Right renal pelvis (tissue), 4 donors: ENCODE measurements at places on chromosomes 11 and 22.

GRCh38 chr11:122439866-122440810 lies 215.4 kb upstream of the UBASH3B start:
- DNase-seq: peak; percentile 44

- DNase-seq: no peak
Observed at GRCh38 chr11:6626971-6627761, 7.9 kb upstream of the TPP1 start.

- no peak for DNase-seq
Observed at GRCh38 chr11:61056981-61057380, 45.3 kb upstream of the CD5 start.

DNA sequence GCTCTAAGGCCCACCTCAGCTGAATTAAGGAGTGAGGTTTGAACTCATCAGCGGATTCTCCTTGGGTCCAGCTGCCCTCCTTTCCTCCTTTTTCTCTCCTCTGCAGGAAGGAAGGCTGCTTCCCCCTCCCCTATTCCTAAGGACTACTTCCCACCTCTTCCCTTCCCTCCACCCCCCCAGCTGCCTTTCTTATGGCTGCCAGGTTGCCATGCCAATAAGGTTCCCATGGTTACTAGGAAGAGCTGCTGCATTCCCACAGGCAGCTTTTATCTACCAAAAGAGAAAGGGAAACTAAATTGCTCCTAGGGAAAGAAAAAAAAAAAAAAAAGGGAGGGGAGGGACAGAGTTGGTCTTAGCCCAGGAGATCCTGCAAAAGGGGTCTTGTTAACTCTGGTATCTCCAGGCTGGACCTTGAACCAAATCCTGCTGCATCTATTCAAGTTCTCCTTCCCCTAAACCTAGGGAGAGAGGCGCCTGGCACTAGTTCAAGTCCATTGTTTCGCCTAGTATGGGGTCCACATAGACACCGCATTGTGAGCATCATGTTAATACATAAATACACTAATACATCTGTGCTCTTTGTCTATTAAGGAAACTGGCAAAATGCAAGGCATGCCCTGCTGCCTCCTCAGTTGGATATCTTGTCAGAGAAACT lies 21.2 kb upstream of the FEZ1 start:
- DNase-seq: no peak

GRCh38 chr22:45308391-45308956 lies 1.3 kb upstream of the FAM118A start:
- no peak for DNase-seq

DNA sequence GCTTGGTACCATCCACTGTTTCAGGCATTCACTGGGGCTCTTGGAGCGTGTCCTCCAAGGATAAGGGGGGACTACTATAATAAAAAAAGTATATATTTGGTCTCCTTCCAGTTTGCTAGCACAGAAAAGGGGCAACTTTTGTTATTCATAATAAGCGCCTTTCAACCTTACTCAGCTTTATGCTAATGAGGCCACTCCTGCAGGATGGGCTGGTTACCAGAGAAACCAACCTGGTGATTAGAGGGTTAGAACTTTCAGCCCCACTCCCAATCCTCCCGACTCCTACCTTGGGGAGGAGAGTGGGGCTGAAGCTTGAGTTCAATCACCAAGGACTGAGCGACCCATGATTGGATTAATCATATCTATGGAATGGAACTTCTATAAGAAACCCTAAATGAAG lies 31.8 kb downstream of the PPFIBP2 start:
- DNase-seq: no peak

DNA sequence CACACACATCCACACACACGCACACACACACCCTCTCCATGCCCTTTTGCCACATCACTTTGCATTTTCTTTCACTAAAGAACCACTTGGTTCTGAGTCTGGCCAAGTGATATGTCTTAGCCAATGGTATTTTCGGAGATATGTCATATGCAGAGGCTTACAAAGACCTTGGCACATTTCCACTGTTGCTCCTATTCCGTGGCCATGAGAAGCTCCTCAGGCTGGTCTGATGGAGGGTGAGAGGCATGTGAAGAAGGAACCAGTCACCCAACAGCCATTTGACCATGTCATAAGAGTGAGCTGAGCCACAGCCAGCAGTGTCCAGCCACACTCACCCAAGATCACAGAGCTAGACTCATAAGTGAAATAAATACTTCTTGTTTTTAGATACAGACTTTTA lies 212.6 kb upstream of the NAV2 start:
- no peak for DNase-seq

GRCh38 chr11:103878646-103879045 lies 157.8 kb upstream of the DDI1 start:
- no peak for DNase-seq

- DNase-seq: no peak
Observed at GRCh38 chr11:77151804-77152509, 23.9 kb downstream of the MYO7A start.

DNA sequence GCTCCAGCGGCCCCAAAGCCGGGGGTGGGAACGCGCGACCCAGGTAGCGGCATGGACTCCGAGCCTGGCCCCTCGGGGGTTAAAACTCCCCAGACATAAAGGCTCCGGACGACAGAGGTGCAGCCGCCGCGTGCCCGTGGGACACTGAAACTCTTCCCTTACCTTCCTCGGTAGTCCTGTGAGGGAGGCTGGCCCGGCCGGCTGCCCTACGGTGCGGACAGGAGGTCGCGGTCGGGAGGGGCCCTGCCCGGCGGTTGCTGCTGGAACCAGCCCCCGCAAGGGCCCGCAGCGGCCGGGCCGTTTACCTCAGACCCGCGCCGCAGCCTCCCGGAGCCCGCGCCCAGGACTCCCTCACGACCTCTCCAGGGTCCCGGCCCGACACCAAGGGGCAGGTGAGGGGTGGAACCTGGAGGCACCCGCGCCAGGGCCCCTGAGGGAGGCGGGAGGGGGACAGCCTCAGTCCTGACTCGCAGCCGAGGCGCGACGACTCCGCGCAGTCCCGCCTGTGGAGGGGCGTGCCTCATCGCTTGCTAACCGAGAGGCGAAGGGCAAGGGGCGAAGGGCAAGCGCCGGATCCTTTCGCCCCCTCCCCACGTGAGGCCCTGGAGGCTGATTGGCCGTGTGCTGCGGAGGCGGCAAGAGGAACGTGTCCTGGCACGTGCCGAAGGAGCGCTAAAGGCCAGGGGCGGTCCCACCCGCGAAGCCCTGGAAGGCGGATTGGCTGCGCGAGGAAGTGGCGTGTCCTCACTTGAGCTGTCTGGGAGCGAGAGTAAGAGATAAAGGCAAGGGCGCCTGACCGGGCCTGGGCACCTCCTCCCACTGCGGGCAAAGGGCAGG lies at the start of gene UPB1:
TSS of gene UPB1 (plus strand) at position 805 of the 837 bp plus-strand sequence. CDS start 72 bp downstream, outside the sequence.
- DNase-seq: no peak

GRCh38 chr11:118670063-118670462 lies 9.4 kb downstream of the TREH start:
- DNase-seq: no peak

- DNase-seq: no peak
Observed at GRCh38 chr11:116112087-116112935, 608.1 kb upstream of the CADM1 start.

DNA sequence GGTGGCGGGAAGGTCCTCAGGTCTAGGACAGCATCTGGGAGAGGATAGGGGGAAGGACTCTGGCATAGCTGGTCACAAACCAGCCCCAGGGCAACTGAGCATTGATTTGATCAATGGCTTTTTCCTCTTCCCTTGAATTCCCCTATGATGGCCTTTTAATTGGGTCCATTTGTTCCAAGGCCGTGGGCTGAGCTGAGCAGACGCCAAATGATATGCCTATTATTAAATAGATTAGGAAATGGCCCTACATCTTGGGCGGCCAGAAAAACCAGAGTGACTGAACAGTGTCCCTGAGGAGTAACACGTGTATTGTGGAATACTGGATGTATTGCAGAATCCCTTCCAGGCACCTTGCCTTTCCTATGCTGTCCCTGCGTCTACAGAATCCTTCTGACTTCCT lies 26.7 kb upstream of the P2RY6 start:
- no peak for DNase-seq
